ENCODE measurements at places on chromosomes 13 and 19. TPM values are rescaled to one million over a fixed set of nuclear protein-coding genes. Genes with fewer than 3 reads are reported as not detected.

- no peak for DNase-seq
These were observed 45.3 kb upstream of the SERTM1 start for GRCh38 chr13:36628377-36629056.

GRCh38 chr13:73335210-73335609 is 276.4 kb downstream of the KLF5 start:
- DNase-seq: peak; percentile 95

GRCh38 chr19:49700563-49700962 is 9.6 kb downstream of the CPT1C start:
- DNase-seq: no peak

- DNase-seq: no peak
These were observed 330.1 kb downstream of the DLEU7 start for GRCh38 chr13:50513300-50513877.

- no peak for DNase-seq
These were observed 30.1 kb downstream of the ZC3H13 start for GRCh38 chr13:46022481-46022880.

DNA sequence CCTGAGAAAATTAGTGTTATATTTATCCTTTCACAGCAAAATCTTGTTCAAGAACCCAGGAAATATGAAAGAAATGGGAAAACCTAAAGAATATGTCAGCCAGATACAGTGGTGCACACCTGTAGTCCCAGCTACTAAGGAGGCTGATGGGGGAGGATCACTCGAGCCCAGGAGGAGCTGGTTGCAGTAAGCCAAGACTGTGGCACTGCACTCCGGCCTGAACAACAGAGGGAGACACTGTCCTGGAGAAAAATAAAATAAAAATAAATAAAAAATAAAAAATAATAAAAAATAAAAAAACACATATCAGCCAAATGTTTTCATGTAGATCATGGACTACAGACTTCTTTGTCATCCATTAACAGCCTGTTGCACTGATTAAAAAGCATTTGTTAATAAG is 244.8 kb upstream of the KLHL1 start:
- DNase-seq: no peak

- DNase-seq: peak; percentile 42
These were observed 10.4 kb downstream of the GP6 start for GRCh38 chr19:55027472-55028337.

GRCh38 chr13:49347650-49348385 is 96.0 kb downstream of the CAB39L start:
- no peak for DNase-seq

DNA sequence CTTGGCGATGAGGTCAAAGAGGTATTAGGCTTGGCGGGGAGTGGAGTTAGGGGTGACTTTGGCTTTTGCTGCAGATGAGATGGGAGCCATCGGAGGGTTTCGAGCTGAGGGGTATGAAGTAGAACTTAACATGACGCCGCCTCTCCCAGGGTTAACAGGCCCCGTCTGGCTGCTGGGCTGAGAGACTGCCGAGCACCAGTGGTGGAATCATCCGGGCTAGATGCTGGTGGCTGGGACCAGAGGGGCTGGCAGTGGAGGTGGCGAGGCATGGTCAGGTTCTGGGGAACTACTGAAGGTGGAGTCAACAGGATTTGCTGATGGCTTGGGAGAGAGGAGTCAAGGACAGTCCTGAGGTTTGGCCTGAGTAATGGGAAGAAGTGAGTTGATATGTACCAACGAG is 4.9 kb downstream of the RFX2 start:
- DNase-seq: no peak

- DNase-seq: peak; percentile 68
These were observed 1.7 kb upstream of the ELANE start for GRCh38 chr19:850221-850978.

- DNase-seq: peak; percentile 82
These were observed at the start of gene FLT3 for GRCh38 chr13:28100150-28101121. Gene FLT3, minus strand, starts transcription at chr13:28100576. Its CDS starts 66 bp downstream, at chr13:28100510.

DNA sequence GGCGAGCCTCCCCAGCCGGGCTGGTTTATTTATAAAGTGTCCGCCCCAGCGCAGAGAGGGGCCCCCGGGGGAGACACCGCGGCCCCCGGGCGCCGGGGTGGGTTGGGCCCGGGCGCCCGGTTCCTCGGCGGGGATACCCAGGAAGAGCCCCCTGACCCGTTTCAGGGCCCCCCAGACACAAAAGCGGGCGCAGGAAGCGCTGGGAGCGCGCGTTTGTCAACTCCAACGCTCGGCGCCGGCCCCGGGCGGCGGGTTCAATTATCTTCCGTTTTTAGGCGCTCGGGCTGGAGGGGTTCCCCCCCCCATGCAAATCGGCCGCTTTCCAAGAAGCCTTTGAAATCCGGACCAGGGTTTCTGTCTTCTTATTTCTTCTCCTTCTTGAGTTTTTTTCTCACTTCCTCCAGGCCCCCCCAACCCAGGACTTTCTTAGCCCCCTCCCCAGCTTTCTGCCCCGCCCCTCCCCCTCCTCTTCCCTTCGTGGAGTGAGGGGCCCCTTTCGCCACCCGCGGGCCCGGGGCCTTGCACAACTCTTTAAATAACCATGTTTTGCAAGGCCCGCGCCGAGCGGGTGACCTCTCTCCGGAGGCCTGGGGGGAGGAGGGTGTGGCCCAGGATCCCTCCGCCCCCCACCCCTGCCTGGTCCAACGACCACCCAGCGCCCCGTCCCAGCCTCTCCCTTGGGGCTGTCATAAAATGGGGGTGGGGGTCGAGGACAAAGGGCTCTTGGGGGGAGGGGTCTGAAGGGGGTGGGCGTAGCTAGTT is 935 bp downstream of the ARID3A start:
- peak; percentile 59 for DNase-seq

GRCh38 chr13:39417643-39418042 is 185.3 kb downstream of the LHFPL6 start:
- DNase-seq: peak; percentile 51

DNA sequence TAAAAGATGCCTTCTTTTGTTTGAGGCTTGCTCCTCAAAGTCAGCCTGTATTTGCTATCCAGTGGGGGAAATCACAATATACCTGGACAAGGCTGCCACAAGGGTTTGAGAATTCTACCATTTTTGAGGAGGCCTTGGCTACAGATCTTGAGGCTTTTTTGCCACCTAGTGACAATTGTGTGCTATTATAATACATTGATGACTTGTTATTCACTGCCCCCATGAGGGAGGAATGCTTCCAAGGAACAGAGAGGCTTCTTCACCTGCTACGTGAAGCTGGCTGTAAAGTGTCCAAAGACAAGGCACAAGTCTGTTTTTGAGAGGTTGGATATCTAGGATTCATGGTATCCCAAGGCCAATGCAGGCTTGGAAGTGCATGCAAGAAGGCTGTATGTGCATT is 72.5 kb downstream of the ZNF708 start:
- DNase-seq: peak; percentile 1

- DNase-seq: peak; percentile 98
These were observed 483 bp downstream of the HNRNPL start for GRCh38 chr19:38849147-38849859.

GRCh38 chr19:51070334-51071094 is 5.6 kb upstream of the KLK13 start:
- DNase-seq: no peak

DNA sequence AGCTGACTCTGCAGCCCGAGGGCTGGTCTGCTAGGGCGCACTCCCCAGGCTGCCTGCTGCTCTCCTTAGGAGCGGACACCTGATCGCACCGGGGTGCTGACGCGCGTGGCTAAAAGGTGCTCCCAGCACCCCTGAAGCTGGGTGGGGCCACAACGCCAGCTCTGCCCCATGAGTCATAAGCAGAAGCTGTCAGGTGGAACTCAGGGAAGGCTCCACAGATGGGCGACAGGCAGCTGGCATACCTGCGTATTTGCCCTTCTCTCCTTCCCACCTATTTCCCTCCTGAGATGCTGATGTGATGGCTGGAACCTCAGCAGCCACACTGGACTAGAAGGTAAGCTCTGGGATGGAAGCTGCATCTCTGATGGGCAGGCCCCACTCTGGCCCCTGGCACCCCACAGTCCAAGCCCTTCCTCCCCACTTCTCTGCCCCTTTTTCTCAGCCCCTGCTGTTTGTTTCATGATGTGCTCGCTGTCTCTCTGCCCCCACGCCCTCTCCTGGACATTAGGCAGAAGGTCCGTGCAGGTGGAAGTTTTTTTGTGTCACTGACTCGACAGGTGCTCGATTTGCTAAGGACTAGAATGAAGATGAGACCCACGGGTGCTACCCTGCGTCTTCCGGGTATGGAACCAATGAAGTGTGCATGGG is 30.3 kb upstream of the CACTIN start:
- no peak for DNase-seq

GRCh38 chr13:113493315-113493951 is 2.9 kb upstream of the DCUN1D2 start:
- peak; percentile 58 for DNase-seq

DNA sequence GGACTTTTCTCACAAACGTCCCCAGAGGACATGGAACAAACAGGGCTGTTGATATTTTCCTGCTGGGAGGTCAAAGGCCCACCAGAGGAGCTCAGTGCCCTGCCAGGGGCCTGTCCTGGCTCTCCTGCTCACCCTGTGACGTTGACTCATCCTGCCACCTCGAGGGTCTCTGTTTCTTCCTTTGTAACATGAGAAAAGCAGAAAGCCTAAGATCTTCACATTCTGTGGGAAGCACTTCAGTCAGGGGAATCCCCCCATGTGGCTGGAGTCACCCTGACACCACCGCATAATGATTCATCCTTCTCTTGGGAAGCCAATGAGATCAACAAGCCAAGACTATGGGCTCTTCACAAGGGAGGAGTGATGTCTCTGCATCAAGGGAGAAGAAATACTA is 147.9 kb downstream of the KATNAL1 start:
- DNase-seq: no peak

DNA sequence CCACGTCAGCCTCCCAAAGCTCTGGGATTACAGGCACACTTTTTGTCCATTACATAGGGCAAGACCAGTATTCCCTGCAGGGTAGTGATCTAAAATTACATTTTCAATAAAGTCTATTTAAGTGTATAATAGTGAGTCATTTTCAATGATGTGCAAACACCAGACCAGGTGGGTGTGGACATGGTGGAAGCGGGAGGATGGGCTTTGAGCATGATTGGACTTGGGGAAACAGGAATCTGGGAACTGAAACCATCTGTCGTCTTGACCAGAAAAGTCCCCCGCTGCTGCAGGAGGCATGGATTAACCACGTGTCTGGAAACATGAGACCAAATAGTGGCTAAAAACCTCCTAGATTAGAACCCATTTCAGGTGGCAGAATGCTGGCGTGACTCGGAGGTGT is 4.9 kb downstream of the FXYD3 start:
- no peak for DNase-seq

GRCh38 chr19:35105411-35106290 is 10.0 kb upstream of the FXYD3 start:
- no peak for DNase-seq

- no peak for DNase-seq
These were observed 87.9 kb upstream of the WASF3 start for GRCh38 chr13:26469602-26470001.

GRCh38 chr19:38175422-38175821 is 48.6 kb downstream of the DPF1 start:
- DNase-seq: no peak

GRCh38 chr13:106385654-106386053 is 149.8 kb downstream of the EFNB2 start:
- no peak for DNase-seq

DNA sequence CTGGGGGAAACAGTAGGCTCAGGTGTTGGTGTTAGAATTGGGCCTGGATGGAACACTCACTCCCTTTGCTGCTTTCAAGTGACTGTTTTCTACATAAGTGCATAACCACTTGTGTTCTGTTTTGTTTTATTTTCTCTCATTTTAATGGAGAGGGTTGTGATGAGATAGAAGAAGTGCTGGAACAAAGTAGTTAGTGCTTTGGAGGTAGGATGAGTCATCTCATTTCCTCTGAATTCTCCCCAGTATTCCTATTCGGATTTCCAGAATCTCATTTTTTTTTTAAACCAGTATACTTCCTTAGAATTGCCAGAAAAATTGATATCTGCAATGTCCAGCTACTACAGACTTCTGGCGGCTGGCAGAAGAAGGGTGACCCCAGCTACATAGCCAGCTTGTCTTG is 575.9 kb downstream of the MYO16 start:
- DNase-seq: no peak

DNA sequence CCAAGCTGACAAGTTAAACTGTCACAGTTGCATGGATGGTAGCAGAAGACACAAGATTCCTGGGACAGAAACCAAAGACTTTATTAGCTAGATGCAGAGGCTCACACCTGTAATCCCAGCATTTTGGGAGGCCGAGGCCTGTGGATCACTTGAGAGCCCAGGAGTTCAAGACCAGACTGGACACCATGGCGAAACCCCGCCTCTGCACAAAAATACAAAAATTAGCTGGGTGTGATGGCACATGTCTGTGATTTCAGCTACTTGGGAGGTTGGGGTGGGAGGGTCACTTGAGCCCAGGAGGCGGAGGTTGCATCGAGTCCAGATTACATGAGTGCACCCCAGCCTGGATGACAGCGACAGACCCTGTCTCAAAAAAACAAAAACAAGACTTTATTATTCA is 346.6 kb downstream of the IRS2 start:
- DNase-seq: no peak

GRCh38 chr13:29607465-29607864 is 12.0 kb upstream of the SLC7A1 start:
- DNase-seq: no peak

GRCh38 chr13:23025864-23026608 is 154.7 kb upstream of the SGCG start:
- DNase-seq: no peak

GRCh38 chr19:28242317-28242927 is 970.5 kb downstream of the UQCRFS1 start:
- peak; percentile 43 for DNase-seq

DNA sequence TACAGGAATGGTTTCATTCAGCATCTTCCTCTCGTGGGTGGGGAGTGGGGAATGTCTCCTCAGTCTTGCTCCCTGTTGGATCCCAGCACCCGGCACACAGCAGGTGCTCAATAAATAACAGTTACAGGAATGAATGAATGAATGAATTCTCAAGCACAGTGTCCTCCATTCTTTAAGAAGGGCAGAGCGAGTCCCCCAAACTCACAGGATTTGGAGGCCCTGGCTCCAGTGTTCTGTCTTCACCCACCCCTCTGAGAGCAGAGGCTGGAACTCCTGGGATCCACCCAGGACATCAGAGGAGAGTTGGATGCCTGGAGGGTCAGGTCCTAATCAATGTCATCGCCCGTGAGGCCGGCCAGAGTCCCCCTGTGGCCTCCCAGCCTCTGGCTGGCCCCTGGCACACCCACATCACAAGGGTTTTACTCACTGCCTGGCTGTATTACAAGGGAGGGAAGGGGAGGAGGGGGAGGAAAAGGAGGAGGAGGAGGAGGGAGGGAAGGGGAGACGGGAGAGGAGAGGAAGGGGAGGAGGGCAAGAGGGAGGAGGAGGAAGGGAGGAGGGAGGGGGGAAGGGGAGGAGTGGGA is 8.7 kb upstream of the CREB3L3 start:
- DNase-seq: no peak

GRCh38 chr19:42334697-42335373 is 9.4 kb downstream of the MEGF8 start:
- no peak for DNase-seq

RXFP2 gene
- not detected for total RNA-seq

CGB3 gene
- total RNA-seq: not detected

ODAD3 gene
- total RNA-seq: 0.39 TPM

KIR3DL2 gene
- total RNA-seq: not detected

C19orf85 gene
- total RNA-seq: not detected

DCT gene
- not detected for total RNA-seq

PEG3 gene
- 353 TPM for total RNA-seq

SHC2 gene
- 2.0 TPM for total RNA-seq

FFAR3 gene
- total RNA-seq: 0.15 TPM

NLRP11 gene
- 0.52 TPM for total RNA-seq

ATP1A3 gene
- total RNA-seq: 9.0 TPM

NXNL1 gene
- total RNA-seq: not detected

Data from A673 (cell line).